ENCODE measurements at places on chromosomes 5 and 9.

DNA sequence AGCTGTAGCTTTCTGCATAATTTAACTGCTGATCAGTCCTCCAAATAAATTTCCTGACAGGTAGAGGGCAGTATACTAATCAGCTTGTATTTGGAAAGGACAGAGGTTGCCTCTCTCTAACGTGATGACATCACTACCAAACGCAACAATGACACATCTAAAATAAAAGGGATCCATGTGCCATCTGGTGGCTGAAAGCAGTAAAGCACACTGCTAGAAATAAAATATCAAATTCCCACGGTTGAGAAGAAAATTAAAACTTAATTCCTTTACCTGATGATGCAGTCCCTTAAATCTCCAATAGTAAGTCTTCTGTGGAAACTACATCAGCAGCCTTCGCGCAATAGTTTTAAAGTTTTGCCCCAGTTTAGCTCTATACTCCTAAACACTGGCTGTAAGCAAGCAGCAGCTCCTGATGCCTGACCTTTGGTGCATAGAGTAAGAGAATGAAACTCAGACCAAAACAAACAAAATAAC, 54.5 kb downstream of the DIAPH1 start:
- DNase-seq: peak; percentile 69

- no peak for DNase-seq
Observed at GRCh38 chr5:179126506-179126991, 66.4 kb downstream of the ZNF354C start.

GRCh38 chr5:132470596-132470995, 20.0 kb downstream of the IRF1 start:
- DNase-seq: no peak

DNA sequence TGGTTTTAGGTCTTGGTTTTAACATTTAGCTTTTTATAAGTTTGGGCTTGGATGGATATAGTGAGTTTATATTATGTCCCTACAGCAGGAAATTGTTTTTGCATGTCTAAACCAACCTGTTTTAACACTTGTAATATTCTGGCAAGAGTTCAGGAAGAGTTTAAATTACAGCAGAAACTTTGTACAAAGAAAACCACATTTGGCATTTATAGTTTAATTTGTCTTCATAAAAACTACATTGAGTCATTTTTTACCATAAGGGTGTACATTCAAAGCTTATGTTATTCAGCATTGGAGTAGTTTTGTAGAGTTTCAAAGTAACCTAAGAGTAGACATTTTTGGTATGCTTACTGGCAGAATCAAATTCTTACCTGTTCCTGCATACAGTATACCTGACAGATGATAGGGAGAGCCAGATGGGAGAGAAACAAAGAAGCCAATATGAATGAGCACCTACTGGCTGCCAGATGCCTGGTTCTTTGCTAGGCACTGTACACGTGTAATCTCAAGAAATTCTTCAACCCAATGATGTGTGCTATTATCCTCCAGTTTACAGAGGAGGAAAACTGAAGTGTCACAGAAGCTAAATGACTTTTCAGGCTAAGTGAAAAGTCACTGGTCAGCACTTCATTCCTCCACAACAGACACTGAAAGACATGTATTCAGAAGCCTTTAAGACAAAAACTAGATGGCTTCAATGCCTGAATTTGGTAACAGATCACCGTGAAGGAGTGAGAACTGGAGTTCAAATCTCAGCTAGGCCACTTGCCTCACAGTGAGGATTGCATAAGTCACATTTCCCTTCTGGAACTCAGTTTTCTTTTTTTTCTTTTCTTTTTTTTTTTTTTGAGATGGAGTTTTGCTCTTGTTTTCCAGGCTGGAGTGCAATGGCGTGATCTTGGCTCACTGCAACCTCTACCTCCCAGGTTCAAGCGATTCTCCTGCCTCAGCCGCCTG, 25.9 kb upstream of the ECM2 start:
- DNase-seq: no peak

- no peak for DNase-seq
Observed at GRCh38 chr5:73892218-73892617, 266.2 kb downstream of the ARHGEF28 start.

DNA sequence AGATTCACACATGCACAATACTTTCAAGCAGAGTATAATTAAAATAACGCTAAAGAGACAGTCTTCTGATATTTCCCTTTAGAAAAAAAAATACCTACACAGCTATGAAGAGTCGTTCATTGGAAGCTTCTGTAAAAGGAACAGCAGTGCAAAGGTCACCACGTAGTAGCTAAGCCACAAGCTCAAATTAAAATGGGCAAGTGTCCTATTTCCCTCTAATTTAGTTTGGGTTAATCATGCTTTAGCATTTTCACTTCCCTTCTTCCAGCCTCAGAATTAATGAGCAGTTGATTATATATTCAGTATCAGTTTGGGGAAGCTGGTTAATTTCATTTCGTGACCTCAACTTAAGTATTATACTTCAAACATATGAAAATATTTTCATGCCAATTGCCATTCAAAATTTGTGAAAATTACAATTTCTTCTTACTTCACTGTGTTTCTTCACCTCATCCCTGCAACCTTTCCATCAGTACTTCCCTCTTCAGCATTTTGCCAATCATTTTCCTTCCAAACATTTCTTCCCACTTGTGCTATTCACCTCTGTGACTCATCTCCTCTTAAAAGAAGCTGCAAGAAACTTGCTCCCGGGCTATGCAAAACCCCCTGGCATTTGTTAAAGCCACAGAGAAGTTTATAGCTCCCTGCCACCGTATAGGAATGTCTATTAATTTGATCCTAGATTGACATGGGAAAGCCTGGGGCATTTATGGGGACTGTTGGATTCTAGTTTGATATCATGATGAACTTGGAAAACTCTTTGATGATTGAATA, 83.0 kb downstream of the DMRTA1 start:
- no peak for DNase-seq

DNA sequence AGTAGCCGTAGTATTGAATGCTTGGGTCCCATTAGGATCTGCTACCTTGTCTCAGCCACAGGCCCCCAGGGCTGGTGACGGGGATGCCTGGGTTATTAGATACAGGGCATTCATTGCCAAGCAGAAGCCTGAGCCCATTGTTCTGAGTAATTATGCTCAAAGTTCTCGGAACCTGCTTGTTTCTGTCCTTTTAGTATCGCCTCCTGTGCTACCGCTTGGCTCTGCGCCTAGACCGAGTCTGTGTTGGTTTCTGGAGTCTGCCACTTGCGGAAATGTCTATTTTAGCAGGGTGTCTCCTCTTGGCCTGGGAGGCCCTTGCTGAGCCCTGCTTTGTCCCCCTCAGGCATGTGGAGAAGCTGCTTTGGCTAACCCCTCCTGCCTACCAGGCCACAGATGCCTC, 506.1 kb downstream of the BNC2 start:
- DNase-seq: no peak

GRCh38 chr5:79750611-79751510, 61.2 kb downstream of the CMYA5 start:
- no peak for DNase-seq

- DNase-seq: no peak
Observed at GRCh38 chr9:70020991-70021571, 22.6 kb upstream of the MAMDC2 start.

DNA sequence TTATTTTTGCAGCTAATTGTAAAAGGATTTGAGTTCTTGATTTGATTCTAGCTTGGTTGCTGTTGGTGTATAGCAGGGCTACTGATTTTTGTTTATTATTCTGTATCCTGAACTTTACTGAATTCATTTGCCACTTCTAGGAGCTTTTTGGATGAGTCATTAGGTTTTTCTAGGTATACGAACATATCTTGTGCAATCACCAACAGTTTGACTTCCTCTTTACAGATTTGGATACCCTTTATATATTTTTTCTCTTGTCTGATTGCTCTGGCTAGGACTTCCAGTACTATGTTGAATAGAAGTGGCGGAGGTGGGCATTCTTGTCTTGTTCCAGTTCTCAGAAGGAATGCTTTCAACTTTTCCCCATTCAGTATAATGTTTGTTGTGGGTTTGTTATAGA, 210.8 kb downstream of the FGF10 start:
- no peak for DNase-seq

GRCh38 chr5:109483395-109483971, 73.7 kb upstream of the PJA2 start:
- DNase-seq: no peak

GRCh38 chr5:151958111-151958510, 33.5 kb upstream of the GLRA1 start:
- no peak for DNase-seq

- DNase-seq: peak; percentile 26
Observed at GRCh38 chr5:66307647-66308241, 163.6 kb downstream of the SREK1 start.

DNA sequence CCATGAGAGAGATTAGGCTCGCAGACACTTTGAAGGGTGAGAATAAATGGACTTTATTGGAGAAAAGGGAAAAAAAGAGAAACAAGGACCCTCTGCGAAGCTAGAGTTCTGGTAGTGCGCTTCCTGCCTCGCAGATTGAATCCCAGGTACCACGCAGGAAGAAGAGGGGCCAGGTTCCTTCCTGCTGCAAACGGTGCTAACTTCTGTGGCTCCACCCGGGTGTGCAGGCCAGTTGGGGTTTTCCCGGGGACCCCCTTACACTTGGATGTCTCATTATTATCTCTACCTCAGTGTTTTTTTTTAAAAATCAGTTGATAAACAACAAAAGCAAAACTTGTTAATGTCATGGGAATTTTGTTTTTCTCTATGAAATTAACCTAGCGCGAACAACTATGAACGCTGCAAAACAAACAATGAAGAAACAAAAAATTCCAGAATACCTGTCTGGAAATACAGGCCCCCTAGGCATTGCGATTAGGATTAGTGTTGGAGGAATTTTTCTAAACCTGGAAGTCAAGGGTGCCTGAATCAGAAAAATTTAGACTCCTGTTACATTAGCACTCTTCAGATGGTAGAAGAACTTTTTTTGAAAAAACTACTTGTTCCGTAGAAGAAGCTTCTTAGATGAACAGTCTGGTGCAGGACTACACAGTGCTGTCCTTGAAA, 414.5 kb downstream of the MAN2A1 start:
- peak; percentile 47 for DNase-seq

DNA sequence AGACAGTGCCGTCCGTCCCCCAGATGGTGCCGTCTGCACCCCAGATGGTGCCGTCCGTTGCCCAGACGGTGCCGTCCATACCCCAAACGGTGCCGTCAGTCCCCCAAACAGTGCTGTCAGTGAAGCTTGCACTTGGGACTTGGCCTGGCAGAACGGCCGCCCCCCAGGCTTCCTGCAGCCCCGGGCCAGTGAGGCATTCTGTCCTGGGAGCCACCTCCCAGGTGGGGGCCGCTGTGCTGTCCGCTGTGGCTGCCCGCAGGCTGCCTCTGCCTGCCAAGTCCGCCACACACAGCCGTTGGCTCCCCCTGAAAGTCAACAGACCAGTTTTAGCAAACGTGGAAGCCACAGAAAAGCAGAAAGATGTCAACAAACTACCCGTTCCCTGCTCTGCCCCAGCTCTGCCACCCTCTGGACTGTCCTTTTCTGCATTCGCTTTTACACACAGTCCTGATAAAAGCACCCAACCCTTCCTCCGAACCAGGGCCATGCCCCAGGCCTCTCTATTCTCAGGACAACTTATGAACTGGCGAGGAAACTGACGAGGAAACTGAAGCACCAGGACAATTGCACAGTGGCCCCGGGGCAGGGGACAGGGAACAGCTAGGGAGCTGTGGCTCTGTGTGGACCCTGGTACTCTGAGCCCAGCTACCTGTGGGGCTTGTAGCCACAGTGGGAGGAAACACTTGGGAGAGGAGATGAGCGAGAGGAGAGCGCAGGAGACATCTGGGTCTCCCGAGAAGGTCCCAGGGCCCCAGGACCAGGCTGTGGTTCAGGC, 39.6 kb upstream of the RXRA start:
- DNase-seq: no peak

GRCh38 chr5:145906401-145906800, 30.0 kb upstream of the SH3RF2 start:
- no peak for DNase-seq

DNA sequence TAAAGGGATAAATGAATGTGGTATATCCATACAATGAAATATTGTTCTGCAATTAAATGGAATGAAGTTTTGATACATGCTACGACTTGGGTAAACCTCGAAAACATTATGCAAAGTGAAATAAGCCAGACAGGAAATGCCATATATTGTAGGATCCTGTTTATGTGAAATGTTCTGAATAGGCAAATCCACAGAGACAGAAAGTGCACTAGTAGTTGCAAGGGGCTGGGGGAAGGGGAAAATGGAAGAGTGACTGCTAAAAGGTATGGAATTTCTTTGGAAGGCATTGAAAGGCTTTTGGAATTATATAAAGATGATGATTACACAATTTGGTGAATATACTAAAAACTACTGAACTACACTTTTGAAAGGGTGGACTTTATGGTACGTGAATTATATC, 97.0 kb downstream of the FOXD1 start:
- no peak for DNase-seq

GRCh38 chr9:86116425-86116824, 17.1 kb upstream of the GOLM1 start:
- DNase-seq: no peak

DNA sequence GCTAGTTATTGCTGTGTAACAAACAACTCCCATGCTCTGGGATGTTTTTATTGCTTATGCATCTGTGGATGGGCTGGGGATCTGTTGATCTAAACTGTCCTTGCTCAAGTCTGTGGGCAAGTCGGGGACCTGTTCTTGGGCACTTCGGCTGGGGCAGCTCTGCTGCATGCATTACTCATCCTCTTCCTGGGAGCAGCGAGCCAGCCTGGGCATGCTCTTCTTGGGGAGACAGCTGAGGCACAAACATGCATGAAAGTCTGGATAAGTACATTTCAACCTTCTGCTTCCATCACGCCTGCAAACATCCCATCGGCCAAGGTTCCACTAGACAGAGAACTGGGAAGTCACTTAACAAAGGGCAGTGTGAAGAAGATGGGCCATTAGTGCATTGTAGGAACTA, 66.3 kb downstream of the ANKRD33B start:
- DNase-seq: no peak

GRCh38 chr5:143101725-143102386, 301.6 kb downstream of the NR3C1 start:
- peak; percentile 7 for DNase-seq

DNA sequence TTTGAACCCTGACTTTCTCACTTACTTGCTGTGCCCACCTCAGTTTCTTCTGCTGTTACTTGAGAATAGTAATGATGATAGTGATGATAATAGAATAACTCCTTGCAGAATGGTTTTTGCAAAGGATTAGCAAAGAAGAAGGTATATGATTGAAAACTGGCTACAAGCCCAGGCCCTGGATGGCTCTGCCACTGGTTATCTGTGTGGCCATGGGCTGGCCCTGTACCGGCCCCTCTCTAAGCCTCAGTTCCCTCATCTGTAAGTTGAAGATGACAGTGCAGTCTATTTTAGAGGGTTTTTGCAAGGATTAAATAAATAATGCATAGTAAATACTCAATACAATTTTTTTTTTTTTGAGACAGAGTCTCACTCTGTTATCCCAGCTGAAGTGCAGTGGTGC, 6.2 kb downstream of the TTLL11 start:
- no peak for DNase-seq

DNA sequence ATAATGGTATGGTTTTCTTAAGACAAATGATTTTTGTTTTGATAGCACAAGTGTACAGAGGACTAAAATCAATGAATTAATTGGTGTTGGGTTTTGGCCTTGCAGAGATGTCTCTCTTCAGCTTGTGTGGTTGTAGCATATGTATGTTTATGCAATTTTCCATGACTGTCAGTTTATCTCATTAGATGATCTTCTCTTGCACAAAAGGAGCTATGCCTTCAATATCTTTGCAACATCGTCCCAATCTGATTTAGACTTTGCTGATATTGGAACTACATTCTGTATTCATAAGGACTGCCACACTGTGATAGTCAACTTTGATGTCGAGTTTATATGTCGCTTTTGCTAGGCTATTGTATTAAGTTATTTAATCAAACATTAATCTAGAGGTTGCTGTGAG, 140.0 kb upstream of the TAF11L2 start:
- no peak for DNase-seq

GRCh38 chr5:140150201-140150600, 24.5 kb downstream of the IGIP start:
- no peak for DNase-seq
